ENCODE measurements at places on chromosomes 7 and 10.

DNA sequence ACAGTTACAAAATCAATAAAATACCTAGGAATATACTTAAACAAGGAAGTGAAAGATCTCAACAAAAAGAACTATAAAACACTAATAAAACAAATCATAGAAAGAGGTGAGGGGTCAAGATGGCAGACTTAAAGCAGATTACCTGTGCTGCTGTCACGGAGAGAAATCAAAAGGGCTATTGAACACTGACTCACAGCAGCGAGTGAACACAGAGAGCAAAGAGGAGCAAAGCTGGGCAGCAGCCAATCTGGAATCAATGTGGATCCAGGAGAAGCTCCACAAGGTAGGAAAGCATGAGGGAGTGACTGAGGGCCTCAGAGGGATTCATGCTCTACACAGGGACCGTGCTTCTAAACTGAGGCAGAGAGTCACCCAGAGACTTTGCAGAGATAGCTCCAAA is 562.0 kb upstream of the SEMA3D start:
- DNase-seq, result no peak

DNA sequence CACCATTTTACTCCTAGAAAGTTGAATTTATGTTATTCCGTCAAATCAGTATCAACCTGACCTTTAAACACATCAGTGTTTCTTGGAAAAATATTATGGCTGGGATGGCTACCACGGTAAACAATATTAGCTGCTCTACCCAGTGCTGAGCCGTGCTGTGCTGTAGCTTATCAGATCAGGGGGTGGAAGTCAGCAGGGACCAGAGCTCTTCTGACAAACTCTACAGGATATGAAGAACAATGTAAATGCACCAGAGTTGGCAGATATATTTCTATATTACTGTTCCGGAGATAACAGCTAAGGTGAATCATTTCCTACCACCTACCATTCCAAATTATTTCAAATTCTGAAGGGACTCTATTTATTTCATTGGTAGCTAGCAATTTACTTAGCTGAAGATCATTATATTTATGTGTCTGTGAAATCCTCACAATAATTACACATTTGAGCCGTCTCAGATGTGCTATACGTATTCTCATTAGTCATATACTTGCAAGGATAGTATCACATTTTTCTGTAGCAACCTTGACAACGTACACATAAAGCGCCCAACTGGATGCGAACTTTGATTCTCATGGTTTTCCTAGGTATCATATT is 76.5 kb downstream of the TEX36 start:
- DNase-seq, result no peak

DNA sequence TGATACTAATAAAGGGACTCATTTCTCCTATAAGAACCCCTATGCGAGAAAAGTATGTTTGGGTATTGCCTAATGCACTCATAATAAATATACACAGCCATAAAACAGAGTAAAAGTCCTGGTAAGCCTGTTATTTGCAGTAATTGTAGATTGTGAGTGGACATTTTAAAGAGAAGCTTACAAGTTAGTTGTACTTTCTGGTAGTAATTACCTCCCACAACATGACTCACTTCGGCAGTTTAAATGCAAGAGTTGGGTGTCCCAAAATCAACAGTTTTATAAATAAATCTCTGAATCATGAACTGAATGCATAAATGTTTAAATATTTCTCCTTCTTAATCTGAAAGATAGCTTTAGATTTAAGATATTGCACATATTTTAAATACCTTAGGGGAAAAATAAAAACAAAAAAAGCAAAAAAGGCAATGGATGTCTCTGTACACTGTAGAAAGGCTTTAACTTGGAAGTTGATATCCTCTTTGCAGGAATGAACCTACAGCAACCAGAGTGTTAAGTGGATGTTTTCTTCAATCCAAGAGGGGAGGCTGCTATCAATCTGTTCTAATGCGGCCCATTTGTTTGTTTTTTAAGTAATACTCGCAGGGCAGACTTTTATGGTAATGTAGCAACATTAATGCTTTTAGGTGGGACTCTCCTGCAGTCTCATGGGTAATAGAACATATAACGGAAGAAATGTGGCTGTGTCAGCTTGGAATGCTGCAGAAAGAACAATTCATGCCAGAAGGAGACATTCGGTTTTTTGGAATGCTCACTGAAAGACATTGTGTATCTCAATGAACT is 57.3 kb upstream of the ZEB1 start:
- DNase-seq, result no peak

- DNase-seq, result no peak
Observed at GRCh38 chr10:101839416-101840063, 4.1 kb downstream of the KCNIP2 start.

DNA sequence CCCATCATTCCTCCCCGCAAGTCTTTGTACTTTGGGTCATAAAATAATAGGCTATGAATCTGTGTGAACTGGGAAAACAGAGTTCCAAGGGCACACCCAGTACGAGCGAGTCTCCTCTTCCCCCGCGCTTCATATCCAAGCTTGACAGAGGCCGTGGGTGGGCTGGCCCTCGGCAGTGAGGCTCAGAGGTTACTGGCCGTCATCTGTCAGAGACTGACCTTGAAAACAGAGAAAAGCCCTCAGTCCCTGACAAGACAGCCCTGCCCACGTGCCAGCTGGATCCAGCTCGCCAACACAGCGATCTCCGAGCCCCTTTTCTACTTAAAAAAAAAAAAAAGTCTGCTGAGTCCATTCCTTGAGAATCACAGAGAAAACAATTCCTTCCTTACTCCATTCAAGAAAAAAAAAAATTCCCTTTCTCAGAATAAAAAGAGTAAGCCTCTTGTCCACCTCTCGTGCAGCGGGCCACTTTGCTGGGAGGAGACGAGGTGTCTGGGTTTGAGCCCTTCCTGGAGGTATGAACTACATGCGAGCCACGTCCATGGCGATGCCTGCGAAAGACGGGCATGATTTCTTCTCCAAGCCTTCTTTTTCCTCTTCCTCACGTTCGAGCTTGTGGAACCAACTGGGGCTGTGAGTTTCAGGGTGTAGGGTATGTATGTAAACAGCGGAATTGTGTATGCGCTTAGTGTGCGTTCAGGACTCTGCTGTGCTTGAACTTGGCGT is 744 bp upstream of the BICC1 start:
- no peak for DNase-seq

- DNase-seq, result no peak
Observed at GRCh38 chr7:30760514-30761213, 8.7 kb downstream of the INMT start.

- no peak for DNase-seq
Observed at GRCh38 chr10:108454224-108454623, 1289.7 kb upstream of the SORCS1 start.

Measured in stimulated activated CD4-positive, alpha-beta T cell treated with anti-CD3 and anti-CD28 coated beads, Interleukin-1b, Interleukin-23, amount 100 ng/mL, for 24 hours (primary cell).